ENCODE measurements at places on chromosomes 6 and 20.
A peak's percentile ranks its signal among the peaks of the same experiment; 100 is the strongest.

- DNase-seq, result no peak
Measured at GRCh38 chr6:14000901-14001300, 76.1 kb downstream of the RNF182 start.

- no peak for DNase-seq
Measured at GRCh38 chr6:158414851-158415262, 102.6 kb downstream of the TULP4 start.

DNA sequence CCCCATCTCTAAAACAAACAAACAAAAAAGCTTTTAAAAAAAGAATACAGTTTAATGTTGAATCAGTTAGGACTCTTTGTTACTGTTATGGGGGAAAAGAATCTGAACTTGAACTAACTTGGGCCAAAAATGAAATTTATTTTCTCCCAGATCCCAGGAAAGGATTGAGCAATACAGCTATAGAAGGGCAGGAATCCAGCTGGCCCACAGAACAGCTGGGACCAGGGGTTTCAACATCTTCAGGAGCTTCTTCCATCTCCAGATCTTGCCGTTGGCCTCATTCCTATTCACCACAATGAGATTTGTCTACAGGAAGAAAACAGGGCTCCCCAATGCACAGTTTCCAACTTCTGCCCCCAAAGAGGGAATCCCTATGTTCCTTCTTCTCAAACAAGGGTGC lies 43.2 kb upstream of the AKAP12 start:
- no peak for DNase-seq

- no peak for DNase-seq
Measured at GRCh38 chr6:101114703-101115102, 233.6 kb upstream of the ASCC3 start.

DNA sequence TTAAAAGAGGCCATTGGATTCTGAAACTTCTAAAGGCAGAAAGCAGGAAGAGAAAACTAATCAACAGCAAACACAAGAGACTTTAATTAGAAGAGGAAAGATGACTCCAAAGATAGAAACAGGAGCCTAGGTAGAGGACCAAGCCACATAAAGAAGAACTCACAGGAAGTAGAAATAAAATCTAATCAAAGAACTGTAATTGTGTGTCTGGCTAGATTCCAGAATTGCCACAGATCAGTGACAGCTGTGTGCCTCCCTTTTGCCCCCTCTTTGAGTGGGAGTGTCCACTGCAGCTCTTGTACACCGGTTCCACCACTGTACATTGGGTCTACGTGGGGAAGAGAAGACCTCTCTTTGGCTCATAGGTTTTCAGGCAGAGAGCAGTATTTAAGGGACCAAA lies 22.3 kb upstream of the THEMIS start:
- no peak for DNase-seq

DNA sequence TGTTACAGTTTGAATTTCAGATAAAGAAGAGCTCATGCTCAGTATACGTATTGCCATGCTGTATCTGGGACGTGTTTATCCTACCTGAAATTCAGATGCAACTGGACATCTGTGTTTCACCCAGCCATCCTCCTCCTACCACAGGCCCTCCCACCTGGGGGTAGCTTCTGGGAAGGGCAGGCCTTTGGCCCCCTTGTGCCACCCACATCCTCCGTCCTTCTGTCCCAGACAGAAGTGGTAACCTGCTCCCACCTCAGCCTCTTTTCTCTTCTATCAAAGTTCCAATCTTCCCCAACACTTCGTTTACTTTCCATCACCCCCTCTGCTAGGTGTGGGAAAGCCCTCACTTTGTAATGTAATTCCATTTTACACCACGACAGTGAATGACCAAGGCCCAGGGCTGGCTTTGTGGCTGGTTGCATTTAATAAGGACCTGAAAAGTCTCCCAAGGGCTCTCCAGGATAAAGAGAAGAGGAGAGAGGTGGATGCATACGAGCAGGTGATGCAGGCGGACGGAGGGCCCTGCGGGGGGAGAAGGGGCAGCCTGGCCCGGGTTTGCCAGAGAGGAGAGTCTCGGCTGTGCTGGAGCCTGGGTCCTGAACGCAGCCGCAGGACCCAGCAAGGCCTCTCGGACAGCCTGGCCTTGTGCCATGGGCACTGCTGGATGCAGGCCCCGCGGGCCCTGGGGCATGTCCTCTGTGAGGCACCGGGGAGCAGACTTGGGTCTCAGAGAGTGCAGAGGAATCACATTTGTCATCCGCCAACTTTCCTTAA lies 98.4 kb downstream of the PSMB1 start:
- no peak for DNase-seq

GRCh38 chr20:10536531-10536930 lies 101.4 kb downstream of the SLX4IP start:
- no peak for DNase-seq

GRCh38 chr20:52191132-52191915 lies at the start of gene ZFP64:
Gene ZFP64 (minus strand): TSS chr20:52191779. CDS start chr20:52191636, 143 bp downstream.
- peak; percentile 54 for DNase-seq

- no peak for DNase-seq
Measured at GRCh38 chr6:128525406-128525805, 5.0 kb upstream of the PTPRK start.

DNA sequence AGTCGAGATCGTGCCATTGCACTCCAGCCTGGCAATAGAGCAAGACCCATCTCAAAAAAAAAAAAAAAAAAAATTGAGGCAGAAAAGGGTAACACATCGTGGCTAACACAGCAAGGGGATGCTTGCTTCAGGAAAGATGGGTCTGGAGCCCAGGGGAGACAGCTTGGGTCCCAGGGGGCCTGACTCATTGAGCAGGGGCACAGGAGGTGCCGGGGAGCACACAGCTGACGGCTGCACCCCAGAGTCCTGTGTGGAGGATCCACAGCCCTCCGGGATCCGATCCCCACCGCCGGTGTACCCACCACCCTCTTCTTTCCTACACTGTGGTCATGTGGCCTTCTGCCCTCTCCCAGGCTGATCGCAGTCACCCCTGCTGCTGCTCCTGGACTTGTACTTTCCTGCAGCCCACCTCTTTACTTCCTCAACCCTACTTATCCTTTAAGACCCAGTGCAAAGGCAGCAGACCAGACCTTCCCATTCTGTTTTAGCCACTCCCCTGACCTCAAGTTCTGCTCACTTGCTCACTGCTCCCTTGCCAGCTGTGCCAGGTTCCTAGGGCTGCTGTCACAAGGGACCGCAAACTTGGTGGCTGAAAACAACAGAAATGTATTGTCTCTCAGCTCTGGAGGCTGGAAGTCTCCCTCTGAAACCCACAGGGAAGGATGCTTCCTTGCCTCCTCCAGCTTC lies 17.6 kb upstream of the EZR start:
- DNase-seq, result no peak

DNA sequence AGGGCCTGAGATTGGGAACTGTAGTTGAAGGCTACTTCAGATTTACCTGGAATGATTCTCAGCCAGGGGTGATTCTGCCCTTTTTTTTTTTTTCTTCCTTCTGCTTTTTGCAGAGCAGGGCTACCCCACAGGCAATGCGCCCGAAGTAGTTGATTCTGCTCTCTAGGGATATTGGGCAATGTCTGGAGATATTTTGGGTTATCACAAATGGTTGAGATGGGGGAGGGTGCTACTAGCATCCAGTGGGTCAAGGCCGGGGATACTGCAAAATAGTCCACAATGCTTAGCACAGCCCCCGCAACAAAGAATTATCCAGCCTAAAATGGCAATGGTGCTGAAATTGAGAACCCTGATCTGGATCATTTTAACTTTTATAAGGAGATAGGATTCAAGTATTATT lies 71.2 kb upstream of the ZMYND8 start:
- no peak for DNase-seq

DNA sequence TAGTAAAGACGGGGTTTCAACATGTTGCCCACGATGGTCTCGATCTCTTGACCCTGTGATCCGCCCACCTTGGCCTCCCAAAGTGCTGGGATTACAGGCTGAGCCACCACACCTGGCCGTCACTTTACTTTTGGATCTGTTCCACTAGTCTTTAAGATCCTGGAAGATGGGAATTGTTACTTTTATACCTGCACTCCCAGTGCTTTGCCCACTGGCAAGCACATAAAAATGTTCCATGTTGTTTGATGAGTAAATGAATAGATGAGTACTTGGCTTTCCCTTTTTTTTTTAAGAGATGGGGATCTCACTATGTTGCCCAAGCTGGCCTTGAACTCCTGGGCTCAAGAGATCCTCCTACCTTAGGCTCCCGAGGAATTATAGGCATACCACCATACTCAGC lies 84.8 kb upstream of the SASH1 start:
- DNase-seq, result no peak

- DNase-seq, result no peak
Measured at GRCh38 chr6:20946022-20946421, 411.8 kb downstream of the CDKAL1 start.

Measured in activated T-helper 1 cell treated with Interleukin-2 at 50 U/mL for 16 hours (primary cell).